ENCODE measurements at places on chromosomes 5 and 9.

GRCh38 chr5:128202320-128202719, 118.8 kb downstream of the SLC12A2 start:
- DNase-seq, result no peak

- DNase-seq, result peak; percentile 8
These were observed 59.2 kb downstream of the TSSK1B start for GRCh38 chr5:113375480-113376060.

- peak; percentile 47 for DNase-seq
These were observed 4.8 kb upstream of the DPM2 start for GRCh38 chr9:127942216-127943010.

- DNase-seq, result peak; percentile 89
These were observed 143.3 kb downstream of the SEC61B start for GRCh38 chr9:99365233-99365980.

- DNase-seq, result no peak
These were observed 55.7 kb upstream of the MAP3K1 start for GRCh38 chr5:56759521-56760216.

DNA sequence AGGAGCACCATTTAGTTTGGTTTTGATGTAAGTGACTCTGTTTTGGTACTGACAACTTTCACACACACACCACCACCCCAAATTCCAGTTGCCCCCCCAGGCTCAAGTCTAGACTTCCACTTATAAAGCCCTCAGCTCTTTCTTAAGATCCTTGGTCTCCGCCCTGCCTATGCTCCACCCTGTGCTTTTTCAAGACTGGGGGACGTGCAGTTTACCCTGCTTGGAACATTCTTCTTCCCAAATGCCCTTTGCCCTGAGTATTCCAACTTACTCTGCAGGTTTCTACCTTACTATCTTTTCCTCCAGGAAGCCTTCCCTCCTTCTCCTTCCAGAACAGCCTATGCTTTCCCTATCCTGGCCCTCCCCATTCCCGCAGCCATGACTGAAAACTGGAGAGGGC, 1.5 kb upstream of the TRIM14 start:
- no peak for DNase-seq

GRCh38 chr5:175477440-175477839, 920 bp upstream of the SFXN1 start:
- DNase-seq, result no peak

GRCh38 chr9:87731321-87731720, 5.4 kb downstream of the CTSL start:
- DNase-seq, result no peak

Data from fibroblast of skin of right biceps (primary cell).